NCI-H1092 (cell line): ENCODE measurements at places on chromosomes 4 and X.

- DNase-seq, result no peak
Observed at GRCh38 chr4:115824630-115825029, 711.2 kb upstream of the NDST4 start.

DNA sequence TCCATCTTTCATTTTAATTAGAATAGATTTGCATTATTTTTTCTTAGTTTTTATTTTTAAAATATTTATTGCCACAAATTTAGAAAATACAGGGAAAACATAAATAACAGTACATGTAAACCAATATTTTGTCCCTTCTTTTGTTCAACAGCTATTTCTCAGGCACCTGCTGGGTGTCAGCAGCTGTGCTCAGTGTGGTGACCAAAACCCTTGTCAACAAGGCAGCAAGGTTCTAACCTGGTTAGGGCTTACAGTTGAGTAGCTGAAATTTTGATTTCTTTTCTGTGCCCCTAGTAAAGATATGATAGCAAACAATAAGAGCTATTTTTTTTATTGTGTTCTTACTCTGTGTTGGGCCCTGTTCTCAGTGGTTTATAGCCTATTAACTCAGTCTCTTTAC, 128.1 kb downstream of the PTTG2 start:
- no peak for DNase-seq

- DNase-seq, result no peak
Observed at GRCh38 chr4:76596713-76597112, 161.7 kb downstream of the SHROOM3 start.

DNA sequence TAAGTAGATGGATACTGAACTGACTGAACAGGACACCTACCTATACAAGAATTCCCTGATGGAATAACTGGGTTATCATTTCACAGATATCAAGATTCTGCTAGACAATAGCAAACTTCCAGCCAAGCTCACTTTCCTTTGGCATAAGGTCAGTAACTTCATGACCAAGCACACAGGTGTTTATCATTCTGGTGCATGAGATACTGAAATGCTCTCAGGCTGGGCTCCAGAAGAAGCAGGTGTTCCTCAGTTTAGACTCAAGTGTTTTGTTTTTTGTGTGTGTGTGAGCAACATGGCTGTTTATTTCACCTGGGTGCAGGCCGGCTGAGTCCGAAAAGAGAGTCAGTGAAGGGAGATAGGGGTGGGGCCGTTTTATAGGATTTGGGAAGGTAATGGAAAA, 201.5 kb upstream of the SPOCK3 start:
- no peak for DNase-seq

GRCh38 chr4:148293571-148293970, 148.6 kb downstream of the NR3C2 start:
- no peak for DNase-seq

DNA sequence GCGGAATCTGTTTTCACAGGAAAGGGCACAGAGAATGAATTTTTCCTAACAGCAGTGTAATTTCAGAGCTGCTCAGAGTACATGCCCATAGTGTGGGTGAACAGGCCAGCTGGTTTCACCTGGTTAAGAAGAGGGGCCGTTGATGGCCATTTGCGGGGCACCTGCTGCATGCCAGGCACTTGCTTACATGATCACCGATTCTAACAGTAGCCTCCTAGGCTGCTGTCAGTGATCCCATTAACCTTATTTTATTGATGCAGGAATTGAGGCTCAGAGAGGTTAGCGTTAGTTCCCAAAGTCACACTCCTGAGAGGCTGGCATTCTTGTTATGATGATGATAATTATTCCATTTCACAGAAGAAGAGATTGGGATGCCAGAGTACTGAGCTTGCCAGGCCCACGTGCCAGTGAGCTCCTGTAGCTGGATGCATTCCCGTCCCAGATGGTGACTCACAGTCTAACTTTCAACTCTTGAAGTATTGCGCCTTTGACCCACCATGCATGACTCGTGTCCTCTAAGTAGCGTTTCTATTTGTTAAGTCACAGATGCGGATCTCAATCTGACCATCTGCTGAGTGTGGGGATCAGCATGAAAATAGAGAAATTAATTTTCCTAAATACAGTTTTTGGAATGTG, 76.5 kb downstream of the PSAPL1 start:
- DNase-seq, result no peak

- DNase-seq, result peak; percentile 56
Observed at GRCh38 chr4:40337051-40337450, 1.9 kb downstream of the CHRNA9 start.

DNA sequence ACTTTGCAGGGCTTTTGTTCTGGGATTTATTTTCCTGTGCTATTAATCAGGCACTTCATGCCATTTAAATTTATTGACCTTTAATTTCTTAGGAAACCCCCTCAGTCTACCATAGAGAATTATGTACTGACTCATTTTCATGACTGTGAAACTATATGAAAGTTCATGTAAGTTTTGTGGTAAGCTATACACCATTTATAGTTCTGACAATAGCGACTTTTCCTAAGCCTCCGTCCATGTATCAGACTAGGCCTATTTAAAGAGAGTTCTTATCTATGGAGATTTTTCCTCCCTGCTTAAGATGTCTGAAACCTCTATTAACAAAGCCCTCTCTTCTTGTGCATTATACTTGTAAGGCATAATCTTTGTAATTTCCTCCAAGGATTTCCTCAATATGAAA, 111.6 kb downstream of the AFF2 start:
- no peak for DNase-seq

- DNase-seq, result no peak
Observed at GRCh38 chr4:174262624-174263444, 20.6 kb downstream of the FBXO8 start.

- no peak for DNase-seq
Observed at GRCh38 chr4:179095585-179096221, 1653.5 kb upstream of the AGA start.

DNA sequence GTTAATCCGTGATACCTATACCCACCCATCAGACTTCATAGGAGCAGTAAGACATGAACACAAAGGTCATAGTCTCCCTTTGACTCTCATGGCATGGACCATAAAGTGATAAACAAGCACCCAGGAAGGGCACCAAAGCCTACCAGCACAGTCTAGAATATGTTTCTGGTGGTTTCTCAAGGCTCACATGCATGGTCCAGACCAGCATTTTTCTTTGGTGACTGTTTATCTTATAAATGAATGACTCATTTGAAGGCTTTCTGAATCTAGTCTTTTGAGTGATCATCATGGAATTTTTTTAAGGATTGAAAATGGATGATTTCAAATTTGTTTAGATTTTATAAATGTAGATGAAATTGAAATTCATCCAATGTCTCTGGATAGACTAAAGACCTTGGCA, 32.0 kb upstream of the AMELX start:
- DNase-seq, result no peak

- no peak for DNase-seq
Observed at GRCh38 chrX:255923-256331, 25.3 kb upstream of the PLCXD1 start.

DNA sequence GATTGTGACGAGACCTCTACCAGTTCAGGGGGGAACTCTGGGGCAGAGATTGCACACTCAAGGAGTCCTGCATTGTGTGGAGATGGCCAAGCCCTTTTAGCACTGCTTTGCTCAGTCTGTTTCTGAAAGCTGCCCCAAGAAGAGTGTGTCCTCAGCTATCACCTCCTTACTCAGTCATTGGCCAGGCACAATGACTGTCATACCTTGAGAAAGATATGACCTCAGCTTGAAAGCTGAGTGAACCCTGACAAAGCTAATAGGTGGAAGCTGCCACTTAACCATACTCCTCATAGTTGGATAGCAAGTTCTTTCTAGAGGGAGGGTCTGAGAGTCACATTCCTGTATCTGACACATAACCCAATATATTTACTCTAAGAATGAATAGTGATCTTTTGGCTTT, 37.8 kb upstream of the DIPK2B start:
- no peak for DNase-seq

DNA sequence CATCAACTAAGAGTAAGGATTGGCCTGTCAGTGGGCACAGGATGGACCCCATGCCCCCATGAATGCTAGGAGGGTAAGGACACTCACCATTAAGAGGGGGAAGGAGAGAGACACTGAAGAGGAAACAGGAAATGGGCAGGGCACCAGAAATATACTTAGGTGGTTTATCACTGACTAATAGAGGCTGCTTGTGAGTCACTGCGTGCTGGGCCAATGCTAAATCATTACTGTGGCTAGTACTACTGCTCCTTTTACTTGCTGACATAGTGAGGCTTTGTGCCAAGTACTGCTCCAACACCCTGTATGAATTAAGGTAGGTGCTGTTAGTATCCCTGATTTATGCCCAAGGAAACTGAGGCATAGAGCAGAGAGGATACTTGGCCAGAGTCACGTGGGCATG, 130.4 kb upstream of the FRMPD4 start:
- no peak for DNase-seq

GRCh38 chrX:68732906-68733493, 85.5 kb downstream of the STARD8 start:
- peak; percentile 40 for DNase-seq

DNA sequence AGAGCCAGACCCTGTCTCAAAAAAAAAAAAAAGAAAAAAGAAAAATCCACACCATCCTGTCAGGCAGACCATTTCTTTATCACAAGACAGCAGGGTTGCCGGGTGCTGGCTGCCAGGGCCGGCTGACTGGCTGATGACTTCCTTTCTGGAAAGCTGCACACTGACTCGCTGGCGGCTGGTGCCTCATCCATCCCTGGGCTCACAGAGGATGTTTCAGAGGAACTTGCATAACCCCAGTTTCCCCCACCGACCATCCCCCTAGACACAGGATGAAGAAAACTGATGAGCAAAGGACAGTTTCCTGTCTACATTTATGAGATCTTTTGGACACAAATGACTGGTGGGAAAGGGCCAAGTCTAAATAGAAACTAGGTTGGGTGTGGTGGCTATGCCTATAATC, 14.1 kb downstream of the HPSE start:
- no peak for DNase-seq

- peak; percentile 15 for DNase-seq
Observed at GRCh38 chr4:92305148-92305877, 1.5 kb downstream of the GRID2 start.

DNA sequence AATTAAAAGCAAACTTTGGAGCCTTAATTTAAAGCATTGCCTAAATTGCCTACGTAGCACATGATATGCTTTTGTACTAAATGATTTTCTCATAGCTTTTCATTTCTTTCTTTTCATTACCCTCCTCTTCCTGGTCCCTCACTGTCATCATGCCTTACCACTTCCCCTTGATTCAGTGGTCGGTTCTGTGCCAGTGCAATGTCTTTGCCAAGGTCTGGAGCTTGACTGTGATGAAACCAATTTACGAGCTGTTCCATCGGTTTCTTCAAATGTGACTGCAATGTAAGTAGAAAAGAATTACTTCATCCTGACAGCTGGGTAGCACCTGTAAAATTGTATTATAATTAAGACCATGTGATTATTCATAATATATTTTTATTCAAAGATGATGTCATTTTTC, 72.5 kb downstream of the C4orf46 start:
- DNase-seq, result no peak

GRCh38 chrX:129658429-129658828, 3.7 kb upstream of the APLN start:
- DNase-seq, result no peak

DNA sequence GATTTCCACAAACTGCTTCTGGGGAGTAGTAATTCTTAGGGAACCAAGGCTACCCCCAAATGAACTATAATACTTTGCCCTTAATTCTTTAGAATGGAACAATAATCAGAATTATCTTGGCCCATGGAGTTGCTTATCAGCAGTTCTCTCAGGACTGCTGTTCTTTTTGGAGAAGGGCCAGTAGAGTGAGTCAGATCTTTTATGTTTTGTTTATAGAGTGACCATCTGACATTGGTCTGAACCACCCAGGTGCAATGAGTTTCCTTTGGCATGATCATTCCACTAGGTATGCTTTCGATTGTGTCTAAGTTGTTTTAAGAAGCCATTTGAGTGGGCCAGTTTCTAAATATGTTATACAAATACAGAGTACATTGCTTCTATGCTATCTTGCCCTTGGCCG, 31.8 kb downstream of the PRRG1 start:
- DNase-seq, result no peak

DNA sequence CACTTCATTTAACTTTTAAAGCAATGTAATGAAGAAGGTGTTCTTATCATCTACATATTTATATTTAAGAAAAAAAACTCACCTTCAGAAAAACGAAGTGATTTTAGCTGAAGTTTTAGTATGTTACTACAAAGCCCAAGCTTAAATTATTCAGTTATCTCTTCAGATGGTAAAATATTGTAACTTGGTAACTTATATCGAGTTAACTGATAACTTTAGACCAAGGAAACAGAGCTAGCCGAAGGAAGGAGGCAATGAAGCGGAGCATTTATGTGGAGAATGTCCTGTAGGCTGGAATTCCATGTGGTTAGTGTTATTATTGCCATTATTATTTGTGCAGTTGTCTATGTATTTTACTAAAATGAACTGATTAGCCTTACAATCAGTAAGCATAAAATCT, 1102.1 kb upstream of the LCORL start:
- DNase-seq, result no peak

DNA sequence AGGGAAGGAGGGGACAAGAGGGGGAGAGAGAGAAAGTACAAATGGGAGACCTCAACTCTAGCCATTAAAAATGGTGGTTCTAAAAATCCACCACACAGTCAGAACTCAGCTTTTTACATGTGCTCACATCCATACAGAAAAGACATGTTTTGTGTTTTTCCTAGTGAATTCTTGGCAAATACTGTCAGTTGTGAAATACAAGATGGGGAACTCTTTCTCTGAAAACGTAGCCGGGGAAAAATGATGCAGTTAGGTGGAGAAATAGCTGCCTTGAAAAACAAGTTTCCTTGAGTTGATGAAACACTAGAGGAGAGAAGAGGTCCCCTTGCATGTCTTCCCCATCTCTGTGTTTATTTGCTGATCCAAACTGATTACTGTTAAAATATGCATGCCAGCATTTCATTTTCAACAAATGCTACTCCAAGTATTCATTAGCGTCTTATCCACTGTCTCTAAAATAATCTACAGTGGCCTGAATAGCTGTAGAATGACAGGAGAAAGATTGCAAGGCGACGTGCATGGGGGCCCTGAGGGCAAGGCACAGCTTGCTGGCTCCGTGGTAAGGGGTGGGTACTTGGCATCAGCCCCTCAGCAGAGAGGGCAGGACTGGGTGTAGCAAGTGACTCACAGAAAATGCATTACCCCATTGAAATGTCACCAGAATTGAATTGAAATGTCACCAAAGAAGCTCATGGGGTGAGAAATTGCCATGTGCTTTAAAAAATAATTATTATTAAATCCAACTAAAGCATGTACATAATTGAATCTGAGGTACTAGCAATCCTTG, 48.1 kb upstream of the TBL1X start:
- no peak for DNase-seq

DNA sequence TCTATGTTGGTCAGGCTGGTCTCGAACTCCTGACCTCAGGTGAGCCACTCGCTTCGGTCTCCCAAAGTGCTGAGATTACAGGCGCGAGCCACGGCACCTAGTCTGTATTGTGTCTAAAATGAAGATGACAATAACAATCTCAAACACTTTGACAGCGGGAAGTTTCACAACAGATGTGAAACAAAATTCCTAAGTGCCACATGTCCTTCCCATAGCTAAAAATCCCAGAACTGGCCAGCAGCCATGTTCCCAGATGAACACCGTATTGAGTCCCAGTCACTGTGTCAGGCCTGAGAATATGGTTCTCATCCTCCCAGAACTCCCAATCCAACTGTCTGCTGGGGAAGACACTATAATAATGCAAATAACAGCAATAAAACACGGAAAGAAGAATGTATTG, 16.4 kb upstream of the KLHL8 start:
- DNase-seq, result no peak

- no peak for DNase-seq
Observed at GRCh38 chr4:126061655-126062054, 746.9 kb downstream of the FAT4 start.
